ENCODE measurements at places on chromosomes 3 and 15.

DNA sequence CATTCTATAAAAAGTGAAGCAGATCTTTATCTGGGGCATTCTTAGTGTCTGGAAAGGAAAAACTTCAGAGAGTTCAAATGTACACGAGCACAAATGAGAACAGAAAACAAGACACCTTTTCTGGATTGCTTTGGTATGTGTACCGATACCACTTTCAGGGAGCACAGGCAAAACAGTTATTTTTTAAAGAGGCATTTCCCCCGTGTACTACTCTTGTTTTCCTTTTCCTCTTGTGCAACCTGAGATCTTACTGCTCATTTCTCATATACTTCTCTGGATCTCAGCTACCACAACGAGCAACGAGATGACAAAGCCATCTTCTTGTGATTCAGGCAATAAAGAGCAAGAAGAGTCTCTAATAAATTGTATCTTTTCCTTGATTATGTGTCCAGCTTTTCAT lies 463.6 kb downstream of the SHQ1 start:
- DNase-seq, result no peak

- DNase-seq, result no peak
Observed at GRCh38 chr3:42662037-42662812, 8.7 kb downstream of the ZBTB47 start.

DNA sequence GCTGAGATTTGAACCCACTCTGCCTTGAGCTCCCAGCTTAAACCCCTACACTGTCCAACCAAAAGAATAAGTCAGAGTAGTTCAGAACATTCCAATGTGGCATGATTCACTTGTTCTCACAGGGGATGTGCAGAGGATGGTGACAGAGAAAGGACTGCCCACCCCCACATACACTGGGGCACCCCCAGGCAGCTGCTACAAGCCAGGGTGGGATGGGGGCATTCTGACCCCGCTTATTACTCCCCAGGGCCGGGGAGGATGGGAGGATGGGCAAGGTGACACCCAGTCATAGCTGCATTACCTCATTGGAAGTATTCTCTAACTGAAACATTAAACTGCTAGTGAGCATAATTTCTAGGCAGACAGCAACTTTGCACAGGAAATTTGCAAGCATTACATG lies 126.0 kb upstream of the PRR20G start:
- no peak for DNase-seq

- DNase-seq, result no peak
Observed at GRCh38 chr3:38989917-38990510, 61.7 kb downstream of the SCN11A start.

DNA sequence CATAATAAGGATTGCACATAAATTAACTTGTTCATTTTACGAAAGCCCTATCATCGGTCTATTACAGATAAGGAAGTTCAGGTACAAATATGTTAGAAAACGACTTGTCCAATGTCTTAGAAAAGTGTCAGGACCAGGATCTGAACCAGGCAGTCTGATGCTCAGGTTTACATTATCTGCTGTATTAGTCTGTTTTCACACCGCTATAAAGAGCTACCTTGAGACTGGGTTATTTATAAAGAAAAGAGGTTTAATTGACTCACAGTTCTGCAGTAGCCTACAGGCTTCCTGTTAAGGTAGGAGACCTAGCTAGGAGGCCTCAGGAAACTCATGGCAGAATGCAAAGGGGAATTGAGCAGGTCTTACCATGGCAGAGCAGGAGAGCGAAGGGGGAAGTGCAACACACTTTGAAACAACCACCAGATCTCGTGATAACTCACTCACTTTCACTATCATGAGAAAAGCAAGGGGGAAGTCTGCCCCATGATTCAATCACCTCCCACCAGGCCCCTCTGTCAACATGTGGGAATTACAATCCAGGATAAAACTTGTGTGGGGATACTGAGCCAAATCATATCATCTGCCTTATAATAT lies 45.8 kb upstream of the GOLIM4 start:
- DNase-seq, result no peak

DNA sequence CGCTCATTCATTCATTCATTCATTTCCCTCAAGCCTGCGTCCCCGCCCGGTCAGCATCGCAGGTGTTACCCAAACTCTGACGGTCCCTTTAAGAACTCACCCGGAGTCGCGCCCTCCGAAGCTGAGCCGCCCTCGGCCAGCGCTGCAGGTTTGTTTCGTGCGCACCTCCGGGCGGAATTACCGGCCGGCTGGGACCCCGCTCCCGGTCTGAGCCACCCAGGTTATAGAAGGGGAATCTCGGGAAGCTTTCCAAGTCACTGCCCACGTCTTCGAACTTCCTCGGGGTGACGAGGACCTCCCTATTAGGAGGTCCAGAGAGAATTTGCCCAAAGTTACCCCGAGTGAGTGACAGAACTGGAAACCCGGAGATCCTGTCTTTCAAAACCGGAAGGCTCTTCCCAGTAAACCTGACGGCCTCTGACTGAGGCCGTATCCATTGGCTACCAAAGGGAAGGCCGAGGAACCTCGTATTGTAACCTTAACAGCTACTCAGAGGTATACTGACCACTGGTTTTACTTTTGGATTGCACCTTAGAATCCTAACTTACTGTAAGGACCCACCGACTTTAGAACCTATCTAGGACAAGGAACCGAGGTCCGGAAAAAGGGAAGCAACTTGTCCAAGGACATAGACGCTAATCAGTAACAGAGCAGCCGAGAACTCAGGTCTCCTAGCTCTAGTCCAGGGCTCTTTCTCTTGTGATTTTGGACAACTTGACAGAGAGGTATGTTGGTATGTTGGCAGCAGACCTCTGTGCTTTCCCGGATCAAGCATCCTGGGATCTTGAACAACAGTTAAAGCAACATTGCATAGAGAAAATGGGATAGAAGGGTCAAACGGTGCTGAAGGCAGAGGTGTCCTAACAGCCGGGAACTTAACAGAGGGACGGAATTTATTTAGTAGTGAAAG lies 788 bp upstream of the DLG1 start:
- no peak for DNase-seq

DNA sequence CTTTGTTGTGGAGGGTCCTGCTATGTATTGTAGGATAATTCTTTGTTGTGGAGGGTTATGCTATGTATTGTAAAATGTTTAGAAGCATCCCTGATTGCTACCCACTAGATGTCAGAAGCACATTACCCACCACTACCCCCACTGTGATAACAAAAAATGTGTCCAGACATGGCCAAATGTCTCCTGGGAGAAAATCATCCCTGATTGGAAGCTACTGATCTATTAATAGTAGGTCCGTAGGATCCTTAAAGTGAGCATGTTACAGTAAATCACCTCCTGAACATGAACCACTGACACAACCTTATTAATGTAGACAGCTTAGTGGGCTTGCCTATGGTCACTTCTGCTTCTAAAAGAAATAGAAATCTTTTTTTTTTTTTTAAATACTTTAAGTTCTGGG lies 884.6 kb downstream of the AGBL1 start:
- DNase-seq, result no peak

GRCh38 chr15:82751308-82751707 lies 41.6 kb upstream of the AP3B2 start:
- DNase-seq, result no peak

DNA sequence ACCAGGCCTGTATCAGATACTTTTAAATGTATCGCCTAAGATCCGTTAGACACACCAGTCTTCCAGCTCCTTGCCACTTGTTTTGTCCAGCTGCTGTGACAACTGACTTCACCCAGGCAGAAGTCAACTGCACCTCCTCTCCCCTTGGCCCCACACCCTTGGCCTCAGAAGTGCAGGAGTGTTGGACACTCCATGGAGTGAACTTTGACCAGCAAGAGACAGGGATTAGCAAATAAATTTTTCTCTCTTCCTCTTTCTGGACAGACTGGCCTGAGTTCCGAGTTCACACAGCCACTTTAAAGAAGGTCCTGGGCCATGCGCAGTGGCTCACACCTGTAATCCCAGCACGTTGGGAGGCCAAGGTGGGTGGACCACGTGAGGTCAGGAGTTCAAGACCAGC lies 2.9 kb upstream of the CLN6 start:
- DNase-seq, result no peak

DNA sequence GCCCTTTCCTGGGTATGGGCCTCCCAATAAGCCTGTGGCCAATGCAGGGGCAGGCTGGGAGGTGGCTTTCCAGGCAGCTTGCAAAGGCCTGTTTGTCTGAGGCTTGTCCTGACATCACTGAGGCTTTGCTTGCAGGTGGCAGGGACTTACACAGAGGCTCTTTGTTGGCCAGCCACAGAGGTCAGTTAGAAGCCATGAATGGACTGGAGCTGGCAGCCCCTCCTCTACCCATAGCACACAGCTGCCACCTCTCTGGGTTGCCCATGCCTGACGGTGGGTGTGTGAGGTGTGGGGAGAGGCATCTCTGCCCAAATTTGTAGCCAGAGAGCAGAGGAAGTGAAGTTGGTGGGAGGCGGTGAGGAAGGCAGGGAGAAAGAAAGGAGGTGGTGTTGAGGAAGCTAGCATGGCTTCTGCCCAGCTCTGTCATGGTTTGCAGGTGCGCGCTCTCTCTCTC lies 17.1 kb downstream of the LIMD1 start:
- no peak for DNase-seq

GRCh38 chr3:179929091-179929529 lies 107.6 kb downstream of the PEX5L start:
- peak; percentile 52 for DNase-seq

- no peak for DNase-seq
Observed at GRCh38 chr3:134666052-134666451, 15.2 kb upstream of the KY start.

DNA sequence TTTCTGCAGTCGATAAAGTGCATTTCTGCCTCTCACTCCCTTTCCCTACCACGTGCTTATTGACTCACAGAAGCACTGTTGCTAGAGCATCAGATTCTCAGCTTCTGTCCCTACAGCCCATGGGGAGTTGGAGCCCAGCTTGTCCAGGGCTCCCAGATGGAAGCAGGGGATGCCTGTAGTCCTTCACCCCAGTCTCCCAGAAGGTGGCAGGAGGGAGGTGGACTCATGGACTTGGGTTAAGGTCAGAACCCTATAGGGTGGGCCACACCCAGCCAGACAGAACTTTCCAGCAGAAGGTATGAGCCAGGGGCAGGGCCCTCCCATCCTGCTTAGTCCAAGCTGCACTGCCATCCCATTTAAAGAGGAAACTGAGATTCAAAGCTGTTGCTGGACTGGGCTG lies 33.1 kb upstream of the SEMA3F start:
- no peak for DNase-seq

DNA sequence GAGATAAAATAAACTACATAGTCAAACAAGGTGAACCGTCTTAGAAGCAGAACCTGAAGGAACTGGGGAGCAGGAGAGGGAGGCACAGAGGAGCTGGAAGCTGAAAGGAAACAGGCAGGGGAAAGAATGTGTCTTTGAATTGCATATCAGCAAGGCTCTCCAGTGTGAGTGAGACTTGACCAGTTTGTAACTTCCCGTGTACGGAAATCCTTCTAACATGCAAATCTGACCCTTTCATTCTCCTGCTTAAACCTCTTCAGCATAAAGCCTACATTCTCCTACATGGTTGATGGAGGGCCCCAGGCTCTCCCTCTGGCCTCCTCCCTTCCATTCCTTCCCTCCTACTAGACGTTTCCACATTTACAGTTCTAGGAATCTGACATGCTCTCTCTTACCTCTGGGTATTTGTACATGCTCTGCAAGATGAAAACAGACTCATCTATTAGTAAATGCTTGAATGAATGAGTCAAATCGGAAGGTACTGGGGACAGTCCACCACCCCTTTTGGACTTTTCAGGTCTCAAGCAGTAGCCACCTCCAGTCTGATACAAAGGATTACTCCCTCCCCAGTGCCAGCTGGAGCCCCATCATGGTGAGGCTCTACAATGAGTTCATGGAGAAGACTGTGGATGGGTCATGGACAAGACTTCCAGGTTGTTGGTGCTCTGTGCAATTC lies 6.1 kb upstream of the SLC25A38 start:
- no peak for DNase-seq

DNA sequence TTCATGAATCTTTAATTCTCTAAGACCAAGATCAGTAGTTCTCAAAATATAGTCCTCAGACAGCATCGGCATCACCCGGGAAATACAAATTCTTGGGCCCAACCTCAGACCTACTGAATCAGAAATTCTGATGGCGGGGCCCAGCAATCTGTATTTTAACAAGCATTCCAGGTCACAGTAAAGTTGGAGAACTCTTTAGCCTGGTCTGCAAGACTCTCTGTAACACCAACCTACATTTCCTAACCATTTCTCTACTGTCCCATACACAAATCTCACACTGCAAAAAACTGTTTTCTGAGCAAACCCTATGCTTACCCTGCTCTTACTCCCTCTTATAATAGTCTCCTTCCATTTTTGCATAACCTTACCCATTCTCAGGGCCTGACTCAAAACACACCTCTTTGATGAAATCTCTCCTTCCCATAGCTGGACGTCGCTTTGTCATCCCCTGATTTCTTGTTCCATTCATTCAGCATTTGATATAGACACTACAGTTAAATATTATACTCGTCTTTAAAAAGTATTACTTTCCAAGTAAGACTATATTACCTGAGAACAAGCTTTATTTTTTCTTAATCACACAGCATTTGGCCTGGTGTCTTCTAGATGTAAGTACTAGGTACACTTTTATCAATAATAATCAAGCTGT lies 83.3 kb upstream of the MYO5C start:
- DNase-seq, result no peak

- DNase-seq, result no peak
Observed at GRCh38 chr15:70114221-70114620, 16.5 kb upstream of the TLE3 start.

DNA sequence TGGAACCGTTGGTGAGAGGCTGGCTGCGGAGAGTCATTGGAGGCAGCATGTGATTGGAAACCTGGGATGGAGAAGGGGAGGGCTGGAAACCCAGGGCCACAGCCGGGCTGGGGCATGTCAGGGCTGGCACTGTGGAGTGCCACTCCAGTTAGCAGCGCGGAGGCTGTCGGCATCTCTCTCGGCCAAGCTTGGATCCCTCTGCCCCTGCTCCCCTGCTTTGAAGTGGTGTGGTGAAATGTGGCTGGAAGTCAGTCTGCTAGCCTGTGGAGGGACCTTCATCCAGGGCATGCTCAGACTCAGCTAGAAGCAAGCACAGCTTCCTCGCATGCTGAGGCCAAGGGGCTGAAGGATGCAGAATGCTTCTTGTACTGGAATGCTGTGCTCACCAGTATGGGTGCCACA lies 13.5 kb downstream of the SLCO3A1 start:
- DNase-seq, result no peak

DNA sequence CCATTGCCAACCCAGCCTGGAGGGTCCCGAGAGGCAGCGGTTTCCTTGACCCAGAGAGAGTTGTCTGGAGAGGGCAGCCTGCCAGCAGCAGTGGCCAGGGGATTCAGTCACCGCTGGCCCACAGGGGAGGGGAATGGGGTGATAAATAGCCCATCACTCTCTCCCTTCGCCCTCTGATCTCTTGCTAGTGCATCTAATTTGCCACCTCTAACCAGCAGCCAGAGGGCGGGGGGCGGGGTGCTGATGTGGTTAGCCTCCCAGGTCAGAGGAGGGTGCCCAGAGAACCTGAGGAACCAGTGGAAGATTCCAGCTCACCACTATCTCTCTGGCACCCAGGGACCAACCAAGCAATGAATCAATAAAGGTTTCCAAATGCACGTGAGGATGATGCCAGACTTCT lies 35.1 kb upstream of the SLC6A11 start:
- DNase-seq, result no peak
